ENCODE measurements at places on chromosomes 2 and 18. TPM values are rescaled to one million over a fixed set of nuclear protein-coding genes. Genes with fewer than 3 reads are reported as not detected.

DNA sequence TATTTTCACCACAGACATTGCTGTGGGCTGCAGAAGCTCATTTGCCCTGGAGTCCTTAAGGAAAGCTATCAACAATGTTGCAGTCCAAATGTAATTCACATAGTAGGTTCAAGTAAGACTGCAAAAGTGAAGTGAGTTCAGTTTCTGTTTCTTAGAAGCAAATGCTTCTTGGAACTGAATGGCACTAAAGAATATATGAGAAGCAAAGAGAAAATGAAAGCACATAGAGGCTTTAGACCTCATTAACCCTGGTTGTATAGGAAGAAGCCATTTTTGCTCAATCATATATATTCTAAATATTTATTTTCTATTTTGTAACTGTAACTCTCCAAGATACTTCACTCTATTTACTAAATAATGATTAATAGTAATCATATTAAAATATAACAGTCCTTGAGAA, 292.0 kb downstream of the ZNF804A start:
- no peak for DNase-seq

- DNase-seq = no peak
Observed at GRCh38 chr18:55790296-55790695, 202.3 kb upstream of the TCF4 start.

Gene ARHGAP28
- total RNA-seq = not detected

Gene RPIA
- total RNA-seq = 68.4 TPM

GRCh38 chr2:189662669-189663226, 1.5 kb downstream of the ASNSD1 start:
- no peak for DNase-seq

Gene CHAC2
- total RNA-seq = 22.4 TPM

DNA sequence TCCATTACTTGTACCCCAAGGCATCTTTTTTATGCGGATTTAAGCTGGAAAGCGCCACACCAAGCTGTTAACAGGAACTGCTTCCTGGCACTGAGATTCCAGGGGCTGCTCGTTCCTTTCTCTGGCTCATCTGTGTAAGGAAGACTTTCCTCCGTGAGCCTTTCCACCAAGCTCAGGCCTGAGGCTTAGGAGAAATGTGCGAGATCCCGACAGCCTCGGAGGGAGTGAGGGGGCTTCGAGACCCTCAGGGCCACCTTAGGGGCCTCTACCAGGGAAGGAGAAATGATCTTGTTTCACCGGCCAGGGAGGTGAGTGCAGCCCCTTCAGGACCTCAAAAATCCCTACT, 17.1 kb downstream of the B3GNT7 start:
- DNase-seq = no peak

DNA sequence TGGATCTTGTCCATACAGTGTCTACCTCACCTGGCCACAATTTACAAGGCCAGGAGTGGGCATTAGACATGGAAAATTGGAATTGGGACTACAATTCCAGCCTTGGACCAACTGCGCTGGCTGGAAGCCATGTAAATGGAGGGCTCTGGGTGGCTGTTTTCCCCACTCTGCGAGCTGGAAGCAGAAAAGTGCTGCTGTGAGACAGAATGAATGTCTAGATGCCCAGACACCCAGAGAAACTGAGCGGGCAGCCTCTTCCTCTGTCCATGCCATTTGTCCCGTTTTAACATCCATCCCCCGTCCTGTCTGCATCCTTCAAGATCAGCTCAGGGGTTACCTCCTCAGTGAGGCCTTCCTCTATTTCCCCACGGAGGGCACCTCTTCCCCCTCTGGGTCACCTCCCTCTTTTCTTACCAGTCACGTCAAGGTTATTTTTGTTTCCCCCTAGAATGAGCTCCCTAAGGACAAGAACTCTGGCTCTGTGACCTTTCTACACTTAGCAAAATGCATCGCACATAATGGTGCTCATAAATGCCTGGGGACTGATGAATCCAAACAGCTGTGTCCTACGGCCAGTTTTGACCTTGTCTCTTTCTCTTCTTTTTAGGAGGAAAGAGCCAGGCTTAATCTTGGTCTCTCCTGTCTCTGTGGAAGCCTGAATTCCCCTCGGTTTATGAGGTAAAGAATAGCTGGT, 41.2 kb downstream of the MCFD2 start:
- DNase-seq = no peak

GRCh38 chr2:202717598-202718310, 83.0 kb downstream of the FAM117B start:
- no peak for DNase-seq

Gene CHRND
- not detected for total RNA-seq

DNA sequence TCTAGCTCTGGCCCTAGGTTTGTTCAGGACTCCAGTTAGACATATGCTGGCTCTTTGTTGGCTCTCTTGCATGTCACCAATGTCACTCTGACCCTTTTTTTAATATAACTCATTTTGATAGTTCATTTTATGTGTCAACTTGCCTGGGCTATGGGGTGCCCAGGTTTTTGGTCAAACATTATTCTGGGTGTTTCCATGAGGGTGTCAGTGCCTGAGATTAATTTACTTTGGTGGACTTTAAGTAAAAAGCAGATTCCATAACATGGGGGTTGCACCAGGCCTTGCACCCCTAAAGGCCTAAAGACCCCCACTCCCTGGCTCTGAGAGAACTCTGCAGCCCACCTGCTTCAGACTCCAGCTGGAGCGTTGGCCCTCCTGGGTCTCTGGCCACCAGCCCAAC, 48.1 kb upstream of the SNTG2 start:
- DNase-seq = no peak

GRCh38 chr18:77146249-77147080, 13.9 kb upstream of the MBP start:
- DNase-seq = no peak

- no peak for DNase-seq
Observed at GRCh38 chr2:89767572-89768435, 1076.3 kb downstream of the RPIA start.

DNA sequence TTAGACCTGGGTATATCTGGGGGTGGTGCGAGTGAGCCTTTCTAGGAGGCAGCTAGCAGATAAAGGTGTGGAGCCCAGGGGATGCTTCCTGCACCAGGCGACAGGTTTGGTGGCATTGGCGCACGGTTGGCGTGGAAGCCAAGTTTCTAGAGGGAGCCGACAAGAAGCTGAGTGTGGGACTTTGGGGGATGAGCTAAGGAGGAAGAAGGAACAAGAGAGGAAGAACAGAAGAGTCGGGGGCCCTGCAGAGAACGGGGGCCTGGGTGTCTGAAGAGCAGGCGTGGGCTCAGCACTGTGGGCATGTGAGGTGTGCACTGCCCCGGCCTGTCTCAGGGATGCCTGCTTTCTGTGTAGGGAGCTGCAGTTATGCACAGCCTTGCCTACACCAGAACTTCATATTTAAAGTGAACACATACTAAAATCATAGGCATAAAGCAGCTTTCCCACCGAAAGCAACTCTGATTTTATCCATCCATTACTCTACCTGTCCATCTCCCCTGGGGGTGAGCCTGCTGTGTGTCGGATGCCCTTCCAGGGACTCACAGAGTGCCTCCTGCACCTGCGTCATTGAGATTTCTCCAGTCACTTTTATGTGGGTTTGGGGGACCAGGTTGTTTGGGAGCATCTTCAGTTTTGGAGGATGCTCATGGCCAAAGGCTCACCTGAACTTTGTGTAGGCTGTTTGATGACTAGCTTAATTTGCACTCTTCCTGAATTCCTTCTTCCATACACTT, 149.7 kb downstream of the LDLRAD4 start:
- DNase-seq = no peak

DNA sequence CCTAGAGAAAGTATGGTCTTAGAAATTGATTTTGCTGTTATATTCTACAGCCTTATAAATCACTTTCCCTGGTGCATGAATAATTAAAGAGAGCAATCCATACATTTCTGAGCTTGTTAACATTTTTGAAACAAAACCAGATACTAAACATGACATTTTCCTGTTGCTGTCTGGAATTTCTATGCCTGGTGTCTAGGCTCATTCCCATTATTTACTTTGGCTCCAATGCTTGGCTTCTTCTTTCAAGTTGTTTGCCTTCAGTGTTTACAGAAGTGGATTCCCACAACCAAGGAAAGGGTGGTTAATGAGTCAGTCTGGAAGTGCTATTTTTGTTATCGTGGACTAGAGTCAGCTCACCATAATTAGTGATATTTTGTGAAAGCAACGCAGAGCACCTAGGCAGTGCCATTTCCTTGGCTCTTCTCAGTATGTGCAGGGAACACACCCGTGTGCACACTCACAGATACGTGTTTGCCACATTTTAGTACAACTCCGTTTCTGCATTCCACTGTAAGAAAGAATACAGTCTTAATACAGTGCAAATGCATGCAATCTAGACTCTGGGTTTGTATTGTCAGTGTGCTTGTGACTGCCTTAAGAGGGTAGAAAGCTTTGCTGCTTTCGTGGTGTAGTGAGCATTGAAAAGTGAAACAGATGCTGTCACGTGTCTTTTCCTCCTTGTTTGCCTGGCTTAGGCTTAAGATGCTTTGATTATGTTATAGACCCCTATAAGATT, 185.0 kb upstream of the RASGRP3 start:
- DNase-seq = no peak

Gene DOK6
- not detected for total RNA-seq

DNA sequence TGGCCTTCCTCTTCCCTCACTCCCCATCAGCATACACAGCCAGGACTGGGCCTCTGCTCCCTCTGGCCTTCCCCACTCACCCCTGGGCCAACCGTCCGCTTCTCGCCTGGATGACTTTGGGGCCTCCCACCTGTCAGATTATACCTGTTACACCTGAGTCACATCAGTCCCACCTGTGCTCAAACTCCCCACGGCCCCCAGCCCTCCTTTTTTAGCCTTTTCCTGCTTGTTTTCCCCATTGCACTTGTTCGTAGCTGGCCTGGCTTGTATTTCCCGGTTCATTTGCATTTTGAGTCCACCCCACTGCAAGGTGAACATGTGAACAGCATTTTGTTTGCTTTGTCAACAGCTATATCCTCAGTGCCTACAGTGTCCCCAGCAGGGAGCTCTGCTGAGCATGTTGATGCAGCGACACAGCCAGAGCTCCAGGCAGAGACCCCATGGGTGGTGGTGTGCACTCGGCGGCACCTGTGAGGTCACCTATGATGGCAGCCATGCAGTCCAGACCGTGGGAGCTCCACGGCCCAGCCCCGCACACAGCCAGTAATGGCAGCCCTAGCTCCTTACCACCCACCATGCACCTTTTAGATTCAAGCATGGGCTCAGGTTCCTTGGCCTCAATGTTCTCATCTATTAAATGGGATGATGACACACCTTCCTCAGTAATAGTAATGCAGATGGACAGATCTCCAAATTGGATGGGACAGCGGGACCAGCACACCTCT, 276.4 kb upstream of the HS6ST1 start:
- no peak for DNase-seq

DNA sequence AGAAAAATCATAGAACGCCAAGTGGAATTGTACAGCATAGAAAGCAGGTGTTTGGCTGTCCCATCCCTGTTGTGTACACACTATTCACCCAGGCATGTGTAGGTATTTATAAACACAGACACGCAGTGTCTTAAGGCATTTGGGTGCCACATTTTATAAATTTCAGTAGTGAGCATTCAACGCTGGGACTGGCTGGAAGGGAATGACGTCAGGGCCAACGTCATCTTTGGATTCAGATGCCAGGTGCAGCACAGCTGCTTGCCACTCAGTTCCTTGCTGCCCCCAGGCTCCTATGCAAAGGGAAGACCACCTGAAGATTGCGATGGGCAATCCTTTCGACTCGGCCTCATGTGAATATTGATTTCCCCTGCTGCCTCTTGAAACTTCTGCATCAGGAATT, 461.7 kb upstream of the SOX11 start:
- no peak for DNase-seq

Gene REG3A
- not detected for total RNA-seq

DNA sequence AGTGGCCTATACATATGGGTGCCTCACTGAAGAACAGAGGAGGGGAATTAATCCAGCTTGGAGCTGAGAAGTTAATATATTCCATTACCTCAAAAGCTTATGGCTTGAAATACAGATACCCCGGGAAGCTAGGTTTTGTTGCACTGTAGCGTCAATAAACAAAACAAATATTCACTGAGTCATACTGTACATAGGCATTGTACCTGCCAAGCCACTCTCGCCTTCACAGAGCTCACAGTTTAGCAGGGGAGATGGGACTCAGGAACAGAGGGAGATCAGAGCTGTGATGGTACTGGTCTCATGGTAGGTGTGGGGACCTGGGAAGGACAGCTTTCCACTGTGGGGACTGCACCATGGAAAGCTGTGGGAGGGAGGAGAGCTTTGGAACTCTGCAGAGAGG, 111.2 kb upstream of the ST6GAL2 start:
- no peak for DNase-seq

DNA sequence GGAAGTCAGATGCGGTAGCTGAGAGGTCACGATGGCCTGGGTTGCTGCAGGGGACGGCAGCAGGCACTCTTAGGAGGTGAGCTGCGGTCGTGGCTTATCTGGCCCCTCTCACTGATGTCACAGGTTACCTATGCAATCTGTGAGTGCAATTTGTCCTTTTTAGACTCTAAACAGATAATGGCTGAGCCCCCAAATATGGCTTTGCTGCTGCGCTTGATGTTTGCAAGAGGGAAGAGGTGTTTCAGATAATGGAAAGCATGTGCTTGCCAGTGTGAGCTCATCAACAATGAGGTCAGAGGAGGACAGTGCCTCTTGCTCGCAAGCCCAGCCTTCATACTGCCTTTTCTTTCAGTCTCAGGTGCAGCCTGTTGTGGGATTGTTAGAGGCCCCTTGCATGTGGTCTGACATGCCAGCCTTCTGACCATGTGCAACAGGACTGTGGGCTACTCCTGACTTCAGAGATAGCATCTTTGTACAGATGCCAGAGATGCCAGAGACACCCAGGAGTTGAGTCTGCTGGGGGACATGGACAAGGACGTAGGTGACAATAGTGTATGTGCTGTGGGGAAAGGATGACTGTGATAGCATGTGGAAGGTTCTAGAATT, 151.3 kb downstream of the TANC1 start:
- DNase-seq = no peak

Gene KHK
- total RNA-seq = 12.3 TPM

Gene KCNG2
- total RNA-seq = not detected

- no peak for DNase-seq
Observed at GRCh38 chr18:43668866-43669265, 391.6 kb upstream of the SYT4 start.

GRCh38 chr2:174682007-174682577, 82.2 kb downstream of the CHRNA1 start:
- peak; percentile 22 for DNase-seq

Measured in activated T-helper 2 cell treated with anti-CD3 and anti-CD28 coated beads, Interferon-gamma antibody, Interleukin-2, Interleukin-4, amounts not matched to agents 10 μg/mL and 5 μg/mL and 100 μg/mL, durations not matched to agents 14 hours and 24 hours and 36 hours (primary cell).